Stimulated activated CD8-positive, alpha-beta memory T cell treated with anti-CD3 and anti-CD28 coated beads, Interleukin-7, amount 100 ng/mL, for 1 hour (primary cell): ENCODE measurements at places on chromosomes 3 and 15.

DNA sequence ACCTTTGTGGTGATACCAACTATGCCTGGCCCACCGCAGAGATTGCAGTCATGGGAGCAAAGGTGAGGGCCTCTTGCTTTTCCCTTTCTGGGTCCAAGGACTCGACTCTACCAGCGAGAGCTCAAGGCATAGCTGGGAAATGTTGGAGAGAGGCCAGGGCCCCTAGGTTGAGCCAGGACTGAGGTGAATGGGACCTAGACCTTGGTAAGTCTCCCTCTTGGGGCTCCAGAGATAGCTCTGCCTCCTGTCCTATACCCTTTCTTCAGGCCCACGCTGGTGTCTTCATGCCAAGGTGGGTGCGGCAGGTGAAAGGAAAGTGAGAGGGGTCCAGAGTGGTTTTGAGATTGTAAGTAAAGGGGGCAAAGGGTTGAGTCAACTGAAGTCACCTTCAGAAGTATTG, 77.5 kb downstream of the PCCB start:
- no peak for DNase-seq

GRCh38 chr15:99433757-99434450, 131.9 kb upstream of the MEF2A start:
- DNase-seq: no peak

GRCh38 chr3:74978684-74979083, 364.2 kb upstream of the CNTN3 start:
- no peak for DNase-seq

DNA sequence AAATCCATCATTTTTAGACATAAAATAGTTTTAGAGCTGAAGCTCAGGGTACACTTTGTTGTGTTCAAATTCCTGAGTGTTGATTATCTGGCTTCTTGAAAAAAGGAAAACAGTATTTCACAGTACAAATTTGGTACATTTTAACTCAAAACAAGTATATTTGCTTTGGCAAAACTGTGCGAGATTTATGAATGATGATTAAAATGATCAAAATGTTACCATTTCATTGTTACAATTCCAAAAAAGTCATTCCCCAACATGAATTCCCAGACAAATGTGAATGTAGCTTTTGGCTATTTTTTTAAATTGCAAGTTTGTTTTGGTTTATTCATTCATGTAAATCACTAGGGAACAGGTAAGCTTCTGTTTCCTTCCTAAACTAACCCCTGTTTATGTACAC, 347.4 kb upstream of the DCBLD2 start:
- no peak for DNase-seq

GRCh38 chr15:99385865-99386264, 134.6 kb downstream of the LRRC28 start:
- no peak for DNase-seq

DNA sequence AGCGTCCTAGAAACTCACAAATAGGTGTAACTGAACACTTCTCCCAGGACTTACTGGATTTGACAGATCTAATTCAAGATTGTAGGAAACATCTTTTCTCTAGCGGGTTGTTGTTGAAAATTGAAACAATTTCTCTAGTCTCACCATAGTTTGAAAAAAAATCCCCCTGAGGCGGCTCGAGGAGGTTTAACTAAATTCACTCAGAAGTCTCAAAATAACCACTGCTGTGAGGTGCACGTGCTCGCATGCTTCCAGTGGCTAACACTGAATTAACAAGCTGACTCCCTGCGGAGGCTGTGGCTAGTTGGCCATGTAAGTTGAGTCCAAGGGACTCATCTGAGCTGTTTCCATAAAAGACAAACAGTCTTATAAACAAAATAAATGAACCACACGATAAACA, 503.9 kb downstream of the OCA2 start:
- no peak for DNase-seq

- no peak for DNase-seq
Measured at GRCh38 chr3:148223266-148223665, 474.4 kb upstream of the AGTR1 start.

- no peak for DNase-seq
Measured at GRCh38 chr15:44011238-44011854, 183.7 kb downstream of the FRMD5 start.

GRCh38 chr15:63991706-63992105, 54.6 kb downstream of the DAPK2 start:
- no peak for DNase-seq

GRCh38 chr3:114714237-114714636, 420.4 kb downstream of the TIGIT start:
- DNase-seq: no peak

DNA sequence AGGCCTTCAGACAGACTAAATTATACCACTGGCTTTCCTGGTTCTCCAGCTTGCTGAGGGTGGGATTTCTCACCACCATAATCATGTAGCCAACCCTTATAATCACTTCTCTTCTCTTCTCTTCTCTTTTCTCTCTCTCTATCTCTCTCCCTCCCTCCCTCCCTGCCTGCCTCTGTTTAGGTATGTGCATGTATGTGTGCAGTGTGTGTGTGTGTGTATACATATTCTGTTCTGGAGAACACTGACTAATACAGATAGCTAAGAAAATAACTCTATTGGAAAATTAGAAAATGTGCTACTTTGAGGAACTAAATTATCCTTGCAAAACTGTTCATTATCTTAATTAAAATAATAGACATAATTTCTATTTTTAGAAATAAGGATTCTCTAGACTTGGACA, 118.6 kb upstream of the GADL1 start:
- no peak for DNase-seq

- no peak for DNase-seq
Measured at GRCh38 chr3:121844892-121845291, 9.9 kb downstream of the EAF2 start.

GRCh38 chr3:23987356-23987755, 42.3 kb downstream of the NR1D2 start:
- DNase-seq: no peak

DNA sequence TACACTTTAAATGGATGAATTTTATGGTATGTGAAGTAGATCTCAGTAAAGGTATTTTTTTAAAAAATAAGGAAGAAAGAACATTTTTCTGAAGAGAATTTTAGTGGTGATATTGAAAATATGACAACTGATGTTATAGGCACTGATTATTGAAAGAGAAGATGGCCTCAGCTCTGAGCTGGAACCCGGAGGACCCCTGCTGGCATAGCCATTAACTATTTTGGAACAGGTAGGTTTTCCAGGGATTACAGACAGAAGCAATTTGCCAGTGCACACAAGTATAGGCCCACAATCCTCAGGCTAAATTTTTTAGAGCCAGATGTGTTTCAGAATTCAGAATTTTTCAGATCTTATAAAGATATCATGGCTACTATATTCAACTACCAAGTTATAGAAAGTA, 315.9 kb upstream of the GPR149 start:
- no peak for DNase-seq

DNA sequence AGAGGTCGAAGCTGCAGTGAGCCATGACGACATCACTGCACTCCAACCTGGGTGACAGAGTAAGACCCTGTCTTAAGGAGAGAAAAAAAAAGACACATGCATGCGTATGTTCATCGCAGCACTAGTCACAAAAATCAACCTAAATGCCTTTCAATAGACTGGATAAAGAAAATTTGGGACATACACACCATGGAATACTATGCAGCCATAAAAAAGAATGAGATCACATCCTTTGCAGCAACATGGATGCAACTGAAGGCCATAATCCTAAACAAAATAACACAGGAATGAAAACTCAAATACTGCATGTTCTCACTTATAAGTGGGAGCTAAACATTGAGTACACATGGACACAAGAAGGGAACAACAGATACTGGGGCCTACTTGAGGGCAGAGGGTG, 53.1 kb downstream of the FSIP1 start:
- no peak for DNase-seq

DNA sequence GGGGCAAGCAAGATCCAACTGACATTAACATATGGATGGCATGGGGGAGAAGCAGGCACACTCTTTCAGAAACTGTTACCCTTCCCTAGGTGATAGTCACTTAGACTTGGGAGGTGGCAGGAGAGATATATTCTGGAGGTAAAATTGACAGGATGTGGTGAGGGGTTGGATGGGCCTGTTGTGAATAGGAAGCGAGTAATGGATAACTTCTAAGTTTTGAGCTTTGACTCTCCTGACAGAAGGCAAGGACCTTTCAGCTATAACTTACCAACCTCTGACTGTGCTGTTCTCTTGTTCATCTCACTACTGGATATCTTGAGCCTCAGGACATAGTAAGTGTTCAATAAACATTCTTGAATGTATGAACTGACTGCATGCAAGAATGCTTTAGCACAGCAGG, 1.9 kb upstream of the PDIA5 start:
- DNase-seq: no peak

- DNase-seq: no peak
Measured at GRCh38 chr15:67685008-67685599, 140.2 kb upstream of the SKOR1 start.

DNA sequence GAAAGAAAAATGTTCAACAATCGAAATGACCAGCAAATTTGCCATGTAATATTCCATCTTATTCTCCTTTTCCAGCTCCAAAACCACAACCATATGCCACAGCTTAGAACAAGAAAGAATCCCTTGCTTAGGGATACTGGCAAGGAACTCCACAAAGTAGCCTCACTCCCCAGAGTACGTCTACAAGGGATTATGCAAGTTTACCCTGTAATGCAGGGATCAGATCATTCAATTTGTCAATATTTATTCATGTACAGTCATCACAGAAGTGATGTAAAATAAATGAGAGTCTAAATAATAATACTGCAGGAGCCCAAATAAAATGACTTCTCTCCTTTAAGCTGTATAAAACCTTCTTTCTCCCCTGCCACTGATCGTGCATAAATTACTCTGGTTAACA, 23.5 kb upstream of the MYO1E start:
- DNase-seq: no peak

DNA sequence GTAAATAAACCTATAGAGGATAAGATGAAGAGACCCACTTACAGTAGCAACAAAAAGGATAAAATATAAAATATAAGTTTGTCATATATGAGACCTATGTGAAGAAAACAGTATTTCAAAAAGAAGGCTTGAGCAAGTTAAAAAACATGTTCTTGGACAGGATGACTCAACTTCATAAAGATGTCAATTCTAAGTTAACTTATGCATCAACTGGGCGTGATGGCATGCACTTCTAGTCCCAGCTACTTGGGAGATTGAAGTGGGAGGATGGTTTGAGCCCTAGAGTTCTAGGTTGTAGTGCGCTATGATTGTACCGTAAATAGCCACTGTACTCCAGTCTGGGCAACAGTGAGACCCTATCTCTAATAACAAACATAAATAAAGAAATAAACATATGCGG, 59.7 kb downstream of the PDCD6IP start:
- no peak for DNase-seq

- DNase-seq: no peak
Measured at GRCh38 chr3:71313844-71314243, 269.7 kb downstream of the FOXP1 start.

- DNase-seq: no peak
Measured at GRCh38 chr3:177610262-177610661, 413.0 kb upstream of the TBL1XR1 start.
